ENCODE measurements at places on chromosomes 4 and X.

GRCh38 chrX:30935985-30936384 is 46.9 kb upstream of the TAB3 start:
- no peak for DNase-seq

DNA sequence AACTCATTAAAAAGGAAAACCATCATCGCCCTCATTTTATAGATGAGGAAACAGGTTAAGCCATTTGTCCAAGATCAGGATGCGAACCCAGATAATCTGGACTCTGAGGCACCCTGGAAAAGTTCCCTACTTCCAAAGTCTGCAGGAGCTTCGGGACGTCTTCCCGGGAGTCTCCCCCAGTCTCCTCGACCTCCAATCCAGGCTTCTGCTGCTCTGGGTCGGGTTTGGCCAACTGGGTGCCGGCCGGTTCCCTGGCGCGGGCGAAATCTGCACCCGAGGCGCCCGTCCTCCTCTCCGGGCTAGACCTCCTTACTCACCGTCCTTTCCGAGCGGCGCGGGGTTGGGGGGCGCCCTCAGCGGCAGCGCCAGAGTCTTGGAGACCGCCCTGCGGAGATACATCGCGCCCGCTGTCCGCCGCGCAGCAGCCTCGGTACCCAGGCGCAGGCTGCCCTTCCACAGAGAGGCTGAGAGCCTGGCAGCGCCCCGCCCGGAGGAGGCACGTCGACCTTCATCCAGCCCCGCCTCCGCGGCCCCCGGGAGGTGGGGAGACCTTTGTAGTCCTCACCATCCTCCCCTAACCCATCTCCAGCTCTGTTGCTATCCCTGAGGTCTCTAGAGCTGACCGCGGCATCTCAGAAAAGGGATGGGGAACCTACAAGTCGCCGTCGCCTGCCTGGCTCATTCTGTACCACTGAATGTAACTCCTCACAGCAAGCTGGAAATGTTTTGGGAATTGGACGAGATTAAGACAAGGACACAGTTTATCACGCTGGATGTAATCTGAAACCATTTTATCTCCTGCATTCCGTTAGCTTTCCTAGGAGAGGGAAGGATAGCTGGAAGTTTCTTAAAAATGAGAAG is at the start of gene MGARP:
MGARP (minus strand) TSS at position 466 of the 861 bp plus-strand sequence; CDS start at position 399, 67 bp downstream.
- no peak for DNase-seq

DNA sequence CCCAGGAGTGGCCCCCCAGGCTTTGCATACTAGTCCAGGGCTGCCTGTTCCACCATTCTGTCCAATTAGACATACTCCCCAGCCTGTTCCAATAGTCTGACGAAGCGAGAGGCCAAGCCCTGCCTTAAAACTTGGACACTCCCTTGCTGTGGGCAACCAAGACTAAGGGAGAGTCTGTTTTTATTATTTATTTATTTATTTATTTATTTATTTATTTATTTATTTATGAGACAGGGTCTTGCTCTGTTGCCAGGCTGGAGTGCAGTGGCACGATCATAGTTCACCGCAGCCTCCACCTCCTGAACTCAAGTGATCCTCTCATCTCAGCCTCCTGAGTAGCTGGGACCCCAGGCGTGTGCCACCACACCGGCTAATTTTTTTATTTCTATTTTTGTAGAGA is 6.6 kb downstream of the KIT start:
- no peak for DNase-seq

DNA sequence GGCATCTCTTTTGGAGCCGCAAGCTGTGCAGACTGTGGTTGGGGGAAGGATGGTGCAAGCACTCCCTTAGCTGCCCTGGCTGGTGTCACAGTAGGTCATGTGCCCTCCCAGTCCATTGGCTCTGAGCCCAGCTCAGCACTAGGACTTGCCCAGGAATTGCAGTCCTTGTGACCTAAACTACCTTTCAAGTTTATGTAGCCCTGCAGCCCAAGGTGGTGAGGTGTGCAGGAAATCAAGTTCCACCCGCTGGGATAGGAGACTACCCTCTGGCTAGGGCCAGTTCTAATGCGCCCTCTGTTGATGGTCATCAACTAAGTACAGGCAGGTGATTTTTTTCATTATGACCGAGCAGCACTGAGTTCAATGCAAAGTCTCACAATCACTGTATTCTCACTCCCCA is 335.2 kb downstream of the UBE2NL start:
- DNase-seq, result no peak

- no peak for DNase-seq
These were observed 289.4 kb downstream of the INPP4B start for GRCh38 chr4:142556570-142557238.

GRCh38 chr4:8639777-8640720 is 47.5 kb downstream of the CPZ start:
- DNase-seq, result no peak

GRCh38 chr4:27524224-27524623 is 663.6 kb downstream of the STIM2 start:
- DNase-seq, result no peak

DNA sequence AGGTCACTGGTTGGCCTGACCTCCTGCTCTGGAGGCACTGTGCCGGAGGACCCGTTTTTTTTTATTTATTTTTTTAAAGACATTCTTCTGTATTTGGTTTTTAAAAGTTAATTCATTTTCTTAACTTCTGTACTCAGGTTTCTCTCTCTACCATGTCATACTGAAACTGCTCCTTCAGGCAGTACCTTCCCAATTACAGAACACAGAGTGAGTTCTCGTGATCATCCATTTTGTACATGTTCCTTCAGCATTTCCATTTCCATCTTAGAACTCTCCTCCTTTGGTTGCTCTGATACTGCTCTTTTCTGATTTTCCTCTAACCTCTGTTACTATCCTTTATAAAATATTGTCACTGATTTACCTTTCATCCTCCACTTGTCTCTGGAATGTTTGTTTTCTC is 17.9 kb downstream of the UBE2K start:
- no peak for DNase-seq

GRCh38 chr4:156109943-156110900 is 156.6 kb upstream of the CTSO start:
- no peak for DNase-seq

DNA sequence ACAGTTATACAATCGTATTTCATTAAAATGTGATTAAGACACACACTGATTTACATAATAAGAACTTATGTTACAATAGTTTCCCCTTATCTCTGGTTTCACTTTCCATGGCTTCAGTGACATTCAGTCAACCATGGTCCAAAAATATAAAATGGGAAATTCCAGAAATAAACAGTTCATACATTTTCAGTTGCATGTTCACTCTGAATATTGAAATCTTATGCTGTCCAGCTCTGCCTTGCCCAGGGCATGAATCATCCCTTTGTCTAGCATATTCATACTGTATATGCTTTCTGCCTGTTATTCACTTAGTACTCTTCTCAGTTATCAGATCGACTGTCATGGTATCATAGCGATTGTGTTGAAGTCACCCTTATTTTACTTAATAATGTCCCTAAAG is 173.8 kb upstream of the DCAF12L2 start:
- no peak for DNase-seq

- no peak for DNase-seq
These were observed 890 bp downstream of the BOD1L1 start for GRCh38 chr4:13626492-13627177.

GRCh38 chr4:37279894-37280592 is 35.5 kb downstream of the NWD2 start:
- no peak for DNase-seq

GRCh38 chr4:153466081-153466948 is at the start of gene TMEM131L:
TMEM131L (plus strand) TSS chr4:153466360; CDS start chr4:153466398, 38 bp downstream.
- DNase-seq, result no peak

DNA sequence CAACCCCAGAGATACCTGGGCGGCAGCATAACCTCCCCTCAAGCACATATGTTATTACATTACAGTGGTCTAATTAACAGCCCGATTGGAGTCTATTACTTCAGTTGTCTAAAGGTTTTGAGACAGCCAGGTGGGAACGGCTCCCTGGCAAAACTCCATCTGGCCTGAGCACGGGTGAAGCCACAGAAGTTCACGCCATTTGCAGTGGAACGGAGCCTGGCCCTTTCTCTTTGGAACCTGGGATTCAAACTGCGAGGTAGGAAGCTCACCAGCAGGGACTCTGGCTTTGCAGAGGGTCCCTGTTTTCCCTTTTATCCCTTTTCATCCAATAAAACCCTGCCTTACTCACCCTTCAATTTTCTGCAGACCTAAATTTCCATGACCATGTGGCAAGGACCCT is 45.9 kb upstream of the NEIL3 start:
- DNase-seq, result no peak

DNA sequence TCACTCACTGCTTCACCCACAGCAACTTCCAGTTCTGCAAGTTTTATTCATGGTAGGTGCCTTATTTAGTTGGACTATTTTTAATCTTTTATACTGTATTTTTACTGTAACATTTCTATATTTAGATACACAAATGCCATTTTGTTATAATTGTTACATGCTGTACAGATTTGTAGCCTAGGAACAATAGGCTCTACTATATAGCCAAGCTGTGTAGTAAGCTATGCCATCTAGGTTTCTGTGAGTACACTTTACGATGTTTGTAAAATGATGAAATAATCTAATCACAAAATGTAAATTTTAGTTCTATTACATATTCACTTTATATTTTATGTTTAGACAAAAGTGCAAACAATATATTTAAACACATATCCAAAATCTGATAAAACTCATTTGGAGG is 1187.8 kb downstream of the TECRL start:
- DNase-seq, result no peak

DNA sequence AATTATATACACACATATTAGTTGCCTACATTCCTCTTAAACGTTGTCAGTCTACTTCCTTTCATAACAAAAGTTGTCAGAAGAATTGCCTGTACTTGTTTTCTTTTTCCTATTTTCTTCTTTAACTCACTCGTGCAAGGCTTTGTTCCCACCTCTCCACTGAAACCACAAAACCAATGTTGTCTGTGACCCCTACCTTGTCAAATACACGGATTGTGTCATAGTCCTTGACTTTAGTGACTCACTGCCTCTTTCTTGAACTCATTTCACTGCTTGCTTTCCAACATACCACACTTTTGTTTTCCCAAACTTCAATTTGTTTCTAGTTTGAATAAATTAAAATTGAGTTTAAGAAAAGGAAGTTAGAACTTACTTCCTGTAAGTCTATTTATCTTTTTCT is 283.9 kb upstream of the AGA start:
- no peak for DNase-seq

- DNase-seq, result no peak
These were observed 384.5 kb downstream of the RPA4 start for GRCh38 chrX:97268182-97268680.

DNA sequence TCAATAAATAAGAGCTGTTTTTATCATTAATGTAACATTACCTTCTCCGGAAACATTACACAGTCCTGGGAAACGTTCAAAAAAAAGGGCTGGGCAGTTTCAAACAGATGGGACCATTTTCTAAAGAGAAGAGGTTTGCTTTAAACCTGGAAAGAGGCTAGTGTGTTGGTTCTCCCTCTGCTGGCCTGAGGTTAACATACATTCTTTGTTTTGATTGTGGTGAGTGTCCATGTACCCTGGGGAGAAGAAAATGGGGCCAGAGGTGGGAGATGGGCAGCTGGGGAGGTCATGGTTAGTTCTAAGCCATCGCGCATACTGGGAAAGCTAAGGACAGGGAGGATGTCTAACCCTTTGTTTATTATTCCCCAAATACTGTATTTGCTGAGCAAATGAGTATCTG is 194.7 kb downstream of the CPEB2 start:
- no peak for DNase-seq

DNA sequence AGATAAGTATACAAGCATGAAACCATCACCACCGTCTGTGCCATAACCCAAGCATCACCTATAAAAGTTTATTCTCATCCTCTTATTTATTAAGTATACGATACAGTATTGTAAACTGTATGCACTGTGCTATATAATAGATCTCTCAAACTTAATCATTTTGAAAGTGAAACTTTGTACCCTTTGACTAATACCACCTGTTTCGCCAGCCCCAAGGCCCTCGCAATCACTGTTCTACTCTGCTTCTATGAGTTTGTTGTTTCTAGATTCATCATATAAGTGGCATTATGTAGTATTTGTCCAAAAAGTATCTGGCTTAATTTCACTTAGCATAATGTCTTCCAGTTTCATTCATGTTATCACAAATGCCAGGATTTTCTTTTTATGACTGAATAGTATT is 72.1 kb upstream of the DOCK11 start:
- DNase-seq, result no peak

DNA sequence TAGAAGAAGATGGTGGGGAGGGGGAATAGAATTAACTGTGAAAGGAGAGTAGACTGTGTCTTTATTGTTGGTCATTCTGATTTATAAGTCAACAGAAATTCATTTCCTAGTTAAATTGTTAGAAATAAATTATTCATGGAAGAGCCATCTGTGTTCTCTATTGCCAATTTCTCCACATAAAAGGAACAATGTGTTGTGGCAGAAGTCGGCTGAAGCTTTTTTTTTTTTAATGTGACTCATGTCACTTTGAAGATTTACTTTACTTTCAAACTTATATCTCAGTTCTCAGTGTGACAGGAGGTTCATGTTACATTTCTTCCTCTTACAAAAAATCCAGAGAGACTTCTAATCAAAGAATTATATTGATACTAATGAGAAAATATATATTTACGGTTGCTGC is 60.5 kb downstream of the CPE start:
- no peak for DNase-seq

- no peak for DNase-seq
These were observed 25.3 kb downstream of the ARHGEF6 start for GRCh38 chrX:136755411-136755810.

DNA sequence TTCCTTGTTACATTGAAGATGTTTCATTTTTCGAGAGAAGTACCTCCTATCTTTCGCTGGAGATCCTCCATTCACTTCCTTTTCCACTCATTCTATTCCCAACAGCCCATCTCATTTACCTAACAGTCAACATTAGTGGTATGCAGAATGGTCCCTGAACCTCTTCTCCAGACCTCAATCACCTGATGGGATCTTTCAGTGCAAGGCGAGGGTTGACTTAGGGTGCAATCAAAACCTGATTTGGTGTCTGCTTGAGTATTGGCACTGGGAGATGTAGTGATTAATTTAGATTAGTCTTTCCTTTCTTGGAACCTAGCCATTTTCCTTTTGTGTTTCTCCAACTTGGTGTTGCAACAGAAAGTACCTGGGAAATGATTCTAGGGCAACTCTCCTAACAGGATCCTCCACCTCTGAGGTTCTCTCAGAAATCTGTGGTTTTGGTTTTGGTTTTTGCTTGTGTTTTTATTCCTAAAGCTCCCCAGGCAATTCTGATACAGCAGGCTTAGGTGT is 18.4 kb downstream of the DDX3X start:
- DNase-seq, result no peak

DNA sequence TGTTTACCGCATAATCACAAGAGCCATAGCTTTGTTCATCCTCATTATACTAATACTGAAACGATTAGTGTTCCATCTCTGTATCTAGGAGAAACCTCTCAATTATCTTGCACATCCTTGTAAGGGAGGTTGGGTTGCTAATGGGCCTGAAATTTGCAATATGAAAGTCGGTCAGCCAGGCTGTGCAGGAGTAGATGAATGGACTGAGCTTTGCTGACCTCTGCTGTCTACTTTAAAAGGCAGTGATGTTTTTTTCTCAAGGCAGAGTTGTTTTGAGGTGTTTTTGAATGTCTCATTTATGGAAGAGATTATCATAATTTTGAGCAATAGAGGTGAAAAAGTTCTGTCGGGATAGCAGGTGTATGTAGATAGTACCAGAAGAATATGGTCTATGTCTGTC is 47.9 kb upstream of the LINC00632 start:
- no peak for DNase-seq

All from AG09319 (cell line).